ENCODE measurements at places on chromosomes 6 and 20.

- DNase-seq, result no peak
Observed at GRCh38 chr20:44422083-44422482, 53.6 kb upstream of the TTPAL start.

- DNase-seq, result no peak
Observed at GRCh38 chr6:34276881-34277762, 28.3 kb upstream of the SMIM29 start.

DNA sequence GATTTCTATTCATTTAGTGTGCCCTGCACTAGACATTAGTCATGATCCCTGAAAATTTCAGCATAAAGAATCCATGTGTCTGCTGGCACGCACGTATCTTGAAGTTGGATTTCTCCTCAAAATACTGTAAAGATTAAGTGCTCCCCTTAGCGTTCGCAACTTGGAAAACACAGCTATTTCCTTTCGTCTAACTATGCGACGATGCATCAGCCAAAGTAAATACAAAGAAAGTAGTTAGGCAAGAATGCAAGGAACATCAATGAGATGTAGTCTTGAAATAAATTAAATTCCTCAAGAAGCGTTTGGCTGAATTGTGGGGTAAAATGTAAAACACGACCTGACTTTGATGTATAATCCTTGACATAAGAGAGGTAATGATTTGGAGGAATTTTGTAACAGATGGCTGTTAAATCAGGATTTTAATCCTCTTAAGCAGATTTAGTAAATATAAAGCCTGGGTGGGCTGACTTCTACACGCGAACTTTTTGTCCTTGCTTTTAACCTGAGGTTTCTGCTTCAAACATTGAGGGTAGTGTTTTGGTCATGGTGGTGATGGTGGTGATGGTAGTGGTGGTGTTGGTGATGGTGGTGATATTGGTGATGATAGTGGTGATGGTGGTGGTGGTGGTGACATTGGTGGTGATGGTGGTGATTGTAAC lies 88.2 kb downstream of the FOXF2 start:
- no peak for DNase-seq

- no peak for DNase-seq
Observed at GRCh38 chr6:108768792-108769524, 79.3 kb upstream of the ARMC2 start.

DNA sequence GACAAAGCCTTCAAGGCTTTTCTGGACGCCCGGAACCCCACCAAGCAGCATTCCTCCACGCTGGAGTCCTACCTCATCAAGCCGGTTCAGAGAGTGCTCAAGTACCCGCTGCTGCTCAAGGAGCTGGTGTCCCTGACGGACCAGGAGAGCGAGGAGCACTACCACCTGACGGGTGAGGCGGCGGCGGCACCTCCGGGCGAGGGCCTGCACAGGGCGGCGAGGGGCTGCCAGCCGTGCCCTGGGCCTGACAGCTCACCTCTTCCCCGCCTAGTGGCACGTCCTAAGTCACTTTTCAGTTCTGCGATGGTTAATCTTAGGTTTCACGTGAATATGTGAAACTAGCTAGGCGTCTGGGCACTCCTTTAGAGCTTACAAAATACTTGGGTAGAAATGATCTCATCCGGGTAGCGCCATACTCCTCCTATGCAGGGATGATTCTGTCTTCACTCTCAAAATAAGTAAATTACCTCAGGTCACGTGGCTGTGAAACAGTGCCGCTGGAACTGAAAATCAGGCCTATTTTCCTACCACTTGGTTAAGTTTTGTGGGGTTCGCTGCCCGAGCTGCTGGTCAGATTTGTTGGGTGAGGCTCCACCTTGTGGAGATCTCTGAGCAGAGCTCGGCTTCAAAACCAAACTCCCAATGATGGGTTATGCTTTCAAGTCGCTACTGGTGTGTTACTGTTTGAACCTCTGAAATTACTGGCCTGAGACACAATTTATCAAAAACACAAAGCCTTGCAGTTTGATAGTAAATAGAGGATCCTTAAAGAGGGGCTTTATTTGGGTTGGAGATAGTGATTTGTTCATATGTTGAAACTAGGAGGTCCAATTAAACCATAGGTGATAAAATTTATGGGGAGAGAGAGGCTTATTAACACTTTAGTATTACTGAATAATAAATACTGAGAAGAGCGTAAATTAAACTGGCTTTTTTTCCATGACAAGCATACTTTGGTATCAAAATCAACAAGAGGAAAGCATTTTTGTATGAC lies 15.5 kb upstream of the CLDN20 start:
- DNase-seq, result no peak

DNA sequence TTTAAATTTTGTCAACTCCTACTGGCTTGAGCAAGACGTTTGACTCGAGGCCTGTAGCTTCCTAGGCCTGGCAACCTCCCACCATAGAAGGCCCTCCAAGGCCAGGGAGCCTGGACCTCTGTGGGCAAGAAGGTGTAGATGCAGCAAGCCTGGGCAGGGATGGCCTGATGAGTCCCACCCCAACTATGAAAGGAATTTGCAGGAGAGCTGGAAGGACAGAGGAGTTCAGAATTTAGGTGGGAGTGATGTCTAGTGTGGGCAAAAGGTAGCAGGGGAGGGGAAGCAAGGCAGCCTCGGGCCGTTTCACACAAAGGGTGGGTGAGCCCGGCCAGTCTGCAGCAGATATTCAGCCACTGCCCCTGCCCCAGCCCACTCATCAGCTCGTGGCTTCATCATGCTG lies 245.2 kb downstream of the CDH26 start:
- DNase-seq, result no peak

- DNase-seq, result no peak
Observed at GRCh38 chr6:29602564-29603361, 17.8 kb downstream of the OR2H2 start.

- no peak for DNase-seq
Observed at GRCh38 chr6:23175391-23175790, 606.0 kb downstream of the HDGFL1 start.

GRCh38 chr6:162344646-162345010 lies 382.9 kb downstream of the PRKN start:
- no peak for DNase-seq

GRCh38 chr6:67883500-67884366 lies 751.3 kb upstream of the ADGRB3 start:
- DNase-seq, result no peak

DNA sequence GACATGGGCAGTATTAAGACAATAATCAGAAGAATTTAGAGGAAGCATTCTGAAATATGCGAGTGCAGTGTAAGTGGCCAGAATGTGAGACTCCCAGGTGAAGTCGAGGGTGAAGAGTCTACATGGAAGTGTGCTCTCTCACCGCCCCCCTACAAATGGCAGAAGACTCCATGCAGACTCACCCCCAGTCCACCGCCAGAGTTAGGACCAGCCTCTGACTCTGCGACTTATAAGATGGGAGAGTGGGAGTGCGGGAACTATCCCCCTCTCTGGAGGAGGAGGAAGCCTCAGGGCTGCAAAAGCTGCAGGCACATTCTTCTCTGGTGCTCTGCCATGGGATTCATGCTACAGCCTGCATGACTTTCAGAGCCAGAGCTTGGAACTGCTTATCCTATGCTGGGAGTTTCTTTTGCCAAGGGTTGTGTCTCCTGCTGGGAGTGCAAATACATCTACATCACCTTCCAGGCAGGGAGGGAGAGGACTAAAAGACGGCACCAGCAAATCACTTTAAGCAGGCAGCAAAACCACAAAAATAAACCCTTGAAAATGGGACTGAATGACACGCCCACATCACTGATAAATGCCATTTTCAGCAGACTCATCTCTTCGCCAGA lies 206.7 kb upstream of the SULF2 start:
- no peak for DNase-seq

DNA sequence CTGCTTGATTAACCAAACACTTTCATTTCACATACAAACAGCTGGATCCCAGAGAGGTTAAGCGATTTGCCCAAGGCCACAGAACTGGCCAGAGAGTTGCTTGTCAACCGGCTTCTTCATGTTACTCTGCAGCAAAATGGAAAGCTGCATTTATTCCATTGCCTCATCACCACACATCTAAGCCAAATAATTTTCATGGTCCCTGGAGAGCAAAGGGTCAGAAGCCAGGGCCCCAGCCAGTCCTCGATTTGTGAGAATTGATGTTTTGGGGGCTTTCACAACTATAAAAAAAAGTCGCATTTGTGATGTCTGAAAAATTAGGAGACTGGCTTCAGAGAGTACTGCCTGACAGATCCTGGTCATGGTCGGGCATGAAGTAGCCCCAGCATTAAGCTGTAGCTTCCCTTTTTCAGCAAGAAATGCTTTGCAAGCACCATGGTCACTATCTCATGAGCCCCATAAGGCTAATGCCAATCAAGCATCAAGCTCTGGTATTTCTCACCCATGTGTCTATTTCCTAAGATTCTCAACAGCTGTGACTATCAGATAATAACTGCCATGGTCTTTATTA lies 95.8 kb downstream of the BANF2 start:
- DNase-seq, result no peak

DNA sequence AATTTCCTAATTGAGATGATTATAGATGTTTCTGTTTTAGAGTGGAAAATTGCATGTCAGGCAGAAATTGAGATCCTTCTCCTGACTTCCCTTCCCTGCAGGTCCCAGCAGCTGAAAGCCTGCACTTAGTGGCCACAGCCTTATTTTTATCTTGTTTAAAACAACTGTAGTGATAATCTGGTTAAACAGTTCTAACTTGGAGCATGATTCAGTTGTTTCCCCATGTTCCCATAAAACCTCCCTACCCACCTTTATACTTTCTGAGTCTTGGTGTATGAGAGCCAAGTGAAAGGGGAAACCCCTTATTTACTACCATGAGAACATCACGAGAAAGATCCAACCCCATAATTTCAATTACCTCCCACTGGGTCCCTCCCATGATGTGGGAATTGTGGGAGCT lies 195.2 kb downstream of the SLC16A10 start:
- DNase-seq, result no peak

GRCh38 chr6:130681028-130681427 lies 146.2 kb upstream of the SMLR1 start:
- DNase-seq, result no peak

GRCh38 chr6:131167773-131168172 lies 32.5 kb downstream of the AKAP7 start:
- no peak for DNase-seq

- DNase-seq, result no peak
Observed at GRCh38 chr6:85062884-85063283, 298.5 kb upstream of the TBX18 start.

DNA sequence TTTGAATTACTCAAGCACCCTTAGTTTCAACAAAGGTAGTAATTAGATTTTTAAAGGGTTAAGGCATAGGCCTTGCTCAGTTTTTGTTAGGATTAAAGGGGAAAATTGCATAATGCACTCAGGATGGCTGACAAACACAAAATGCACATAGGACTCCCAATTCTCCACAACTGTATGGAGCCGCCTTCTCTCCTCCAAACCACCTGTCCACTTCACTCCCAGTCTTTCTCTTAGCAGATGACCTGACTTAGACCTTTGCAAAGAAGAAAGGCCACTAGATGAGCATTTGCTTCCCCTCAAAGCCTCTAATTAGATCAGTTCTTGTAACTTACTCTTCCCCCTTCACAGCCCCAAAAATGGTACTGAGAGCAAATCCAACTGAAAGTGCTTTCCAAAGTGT lies 20.1 kb downstream of the NSFL1C start:
- no peak for DNase-seq

GRCh38 chr6:49264909-49265308 lies 198.1 kb downstream of the MMUT start:
- DNase-seq, result no peak

DNA sequence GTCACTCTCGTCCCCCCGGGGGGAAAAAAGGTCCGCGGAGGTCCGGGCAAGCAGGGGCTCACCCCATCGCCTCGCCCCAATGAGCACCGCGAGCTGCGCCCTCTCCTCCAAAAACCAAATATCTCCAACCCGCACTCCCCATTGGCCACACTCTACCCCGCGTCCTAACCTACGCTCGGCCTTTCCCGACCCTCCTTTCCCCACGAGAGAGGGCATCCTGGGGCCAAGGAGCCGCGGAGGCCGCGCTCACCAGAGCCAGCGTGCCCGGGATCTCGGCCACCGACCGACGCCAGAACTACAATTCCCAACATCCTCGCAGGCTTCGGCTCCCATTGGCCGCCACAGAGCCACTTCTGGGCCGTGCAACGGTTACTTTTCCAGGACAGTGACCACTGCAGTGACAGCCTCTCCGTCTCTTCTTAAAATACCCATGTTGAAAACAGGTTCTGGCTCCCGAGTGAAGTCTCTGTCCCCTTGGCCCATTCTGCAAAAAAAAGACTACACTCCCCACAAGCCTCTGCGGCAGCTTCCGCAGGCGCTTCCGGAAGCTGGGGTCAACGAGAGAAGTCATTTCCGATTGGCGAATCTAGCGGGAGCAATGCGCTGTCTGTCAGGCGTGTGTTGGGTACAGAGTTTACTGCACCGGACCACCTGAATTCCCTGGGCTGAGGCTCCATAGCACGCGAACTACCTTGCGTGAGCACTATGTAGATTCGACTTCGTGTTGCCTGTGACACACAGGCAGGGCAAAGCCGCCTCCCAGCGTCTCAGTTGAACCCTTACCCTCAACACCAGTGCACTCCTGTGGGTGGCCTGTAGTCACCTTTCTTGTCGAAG lies at the start of gene ZNF343:
Gene ZNF343 (minus strand): TSS at position 285 of the 837 bp plus-strand sequence. CDS start 15,020 bp downstream, outside the sequence.
- peak; percentile 72 for DNase-seq

- DNase-seq, result no peak
Observed at GRCh38 chr6:11848852-11849731, 70.5 kb upstream of the ADTRP start.

DNA sequence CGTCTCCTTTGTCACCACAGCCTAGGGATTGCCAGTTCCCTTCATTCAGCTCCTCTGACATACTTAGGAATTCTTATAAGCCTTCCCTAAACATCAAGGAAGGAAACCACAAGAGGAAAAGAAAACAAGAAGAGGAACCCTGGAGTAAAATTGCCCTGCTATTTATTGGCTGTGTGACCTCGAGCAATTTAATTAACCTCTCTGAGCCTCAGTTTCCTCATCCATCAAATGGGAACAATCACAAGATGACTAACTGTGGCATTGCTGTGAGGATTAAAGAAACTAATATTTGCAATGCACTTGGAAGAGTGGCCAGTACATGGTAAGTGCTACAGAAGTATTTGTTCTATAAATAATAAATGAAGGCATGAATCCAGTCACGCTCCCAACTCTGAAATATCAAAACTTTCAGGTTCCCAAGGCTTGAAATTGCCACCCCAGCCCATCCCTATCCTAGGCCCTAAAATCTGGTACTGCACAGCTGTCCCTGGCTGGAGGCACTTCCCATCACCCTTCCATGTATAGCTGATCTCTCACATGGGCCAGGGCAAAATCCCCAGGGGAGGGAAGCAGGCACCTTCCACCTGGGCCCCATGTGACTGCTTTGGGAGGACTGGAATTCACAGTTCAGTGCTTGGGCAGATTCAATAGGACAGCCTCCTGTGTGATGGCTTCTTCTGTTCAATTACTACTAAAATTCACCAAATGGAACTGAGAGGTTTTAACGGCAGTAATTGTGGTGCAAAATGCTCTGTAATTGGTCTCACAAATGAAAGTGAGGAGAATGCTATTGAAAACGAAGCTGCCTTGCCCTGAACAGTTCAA lies 78.0 kb upstream of the MAFB start:
- no peak for DNase-seq

DNA sequence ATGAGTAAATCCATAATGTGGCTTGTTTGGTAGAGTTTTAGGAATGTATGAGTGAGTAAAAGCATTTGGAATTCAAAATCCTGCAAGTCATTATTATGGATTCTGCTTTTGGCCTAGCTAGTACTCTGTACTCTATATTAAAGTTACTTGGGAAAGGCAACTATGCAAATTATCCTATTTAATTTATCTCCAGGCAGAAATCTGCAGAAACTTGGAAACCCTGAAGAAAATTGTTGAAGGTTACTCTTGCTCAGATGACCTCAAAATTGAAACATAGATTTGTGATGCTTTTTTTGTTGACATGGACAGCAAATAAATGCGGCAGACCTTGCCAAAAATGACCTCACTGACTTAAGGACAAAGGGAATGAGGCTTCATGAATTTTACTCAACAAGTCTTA lies 477.1 kb upstream of the EYS start:
- no peak for DNase-seq
